ENCODE measurements at places on chromosomes 1 and 21.

DNA sequence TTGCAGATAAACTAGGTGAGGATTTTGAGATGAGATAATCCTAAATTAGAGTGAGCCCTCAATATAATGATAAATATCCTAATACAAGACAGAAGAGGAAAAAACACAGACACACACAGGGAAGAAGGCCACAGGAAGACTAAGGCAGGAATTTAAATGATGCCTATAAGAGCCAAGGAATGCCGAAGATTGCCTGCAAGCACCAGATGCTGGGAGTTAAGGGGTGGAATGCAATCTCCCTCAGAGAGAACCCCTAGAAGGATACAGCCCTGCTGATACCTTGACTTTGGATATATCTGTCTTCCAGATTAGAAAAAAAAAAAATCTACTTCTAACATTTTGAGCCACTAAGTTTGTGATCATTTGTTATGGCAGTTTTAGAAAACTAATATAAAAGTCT, 299.7 kb upstream of the PRMT6 start:
- no peak for DNase-seq

DNA sequence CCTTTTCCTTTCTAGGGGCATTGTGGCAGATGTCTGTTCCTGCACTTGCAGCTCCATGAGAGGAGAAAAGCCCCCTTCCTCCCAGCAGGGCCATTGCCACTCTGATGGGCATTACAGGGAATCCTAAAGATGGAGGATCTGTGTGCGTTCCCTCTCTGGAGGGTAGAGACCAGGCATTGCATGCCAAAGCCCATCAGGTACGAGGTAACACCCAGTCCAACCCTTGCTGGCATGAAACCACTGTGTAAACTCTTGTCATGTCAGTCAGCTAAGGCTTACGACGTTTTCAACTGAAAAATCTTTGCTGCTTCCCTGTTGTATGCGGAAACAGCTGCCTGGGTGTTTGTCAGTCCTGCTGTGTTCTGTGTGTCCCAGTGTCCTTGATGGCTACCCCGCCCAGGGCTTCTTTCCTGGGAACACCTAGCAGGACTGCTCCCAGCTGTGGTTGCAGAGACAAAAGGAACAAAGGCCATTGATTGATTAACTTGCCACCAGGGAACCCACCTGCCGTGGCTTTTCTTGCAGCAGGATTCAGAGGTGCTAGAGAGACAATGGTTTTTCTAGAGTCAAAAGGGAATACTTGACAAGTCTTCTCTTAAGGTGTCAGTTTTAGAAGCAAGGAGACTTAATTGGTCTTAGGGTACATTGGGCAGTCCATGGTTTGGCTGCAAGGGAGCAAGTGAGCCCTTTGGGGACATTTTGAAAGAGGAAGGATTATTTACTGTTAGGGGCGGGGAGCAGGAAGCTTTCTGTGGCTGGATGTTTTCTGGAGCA, 24.6 kb downstream of the B3GALT5 start:
- no peak for DNase-seq

- no peak for DNase-seq
Measured at GRCh38 chr1:44707112-44707881, 23.7 kb downstream of the RNU5D-1 start.

GRCh38 chr1:23478896-23479665, 4.9 kb downstream of the ASAP3 start:
- DNase-seq, result no peak

DNA sequence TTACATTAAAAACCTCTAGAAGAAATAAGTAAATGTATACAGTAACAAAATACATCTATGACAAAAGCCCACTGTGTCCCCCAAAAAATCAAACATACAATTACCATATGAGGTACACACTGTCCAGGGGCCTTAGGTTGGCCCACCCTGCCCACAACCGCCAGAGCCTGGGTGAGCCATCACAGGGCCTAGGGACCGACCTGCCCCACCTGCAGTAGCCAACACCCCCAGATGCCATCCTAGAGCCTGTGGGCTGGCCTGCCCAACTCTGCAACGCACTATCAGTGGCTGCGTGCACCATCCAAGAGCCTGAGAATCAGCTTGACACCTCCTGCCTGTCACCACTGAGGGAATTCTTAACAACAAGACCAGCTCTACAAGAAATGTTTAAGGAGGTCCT, 39.0 kb downstream of the FAF1 start:
- no peak for DNase-seq

DNA sequence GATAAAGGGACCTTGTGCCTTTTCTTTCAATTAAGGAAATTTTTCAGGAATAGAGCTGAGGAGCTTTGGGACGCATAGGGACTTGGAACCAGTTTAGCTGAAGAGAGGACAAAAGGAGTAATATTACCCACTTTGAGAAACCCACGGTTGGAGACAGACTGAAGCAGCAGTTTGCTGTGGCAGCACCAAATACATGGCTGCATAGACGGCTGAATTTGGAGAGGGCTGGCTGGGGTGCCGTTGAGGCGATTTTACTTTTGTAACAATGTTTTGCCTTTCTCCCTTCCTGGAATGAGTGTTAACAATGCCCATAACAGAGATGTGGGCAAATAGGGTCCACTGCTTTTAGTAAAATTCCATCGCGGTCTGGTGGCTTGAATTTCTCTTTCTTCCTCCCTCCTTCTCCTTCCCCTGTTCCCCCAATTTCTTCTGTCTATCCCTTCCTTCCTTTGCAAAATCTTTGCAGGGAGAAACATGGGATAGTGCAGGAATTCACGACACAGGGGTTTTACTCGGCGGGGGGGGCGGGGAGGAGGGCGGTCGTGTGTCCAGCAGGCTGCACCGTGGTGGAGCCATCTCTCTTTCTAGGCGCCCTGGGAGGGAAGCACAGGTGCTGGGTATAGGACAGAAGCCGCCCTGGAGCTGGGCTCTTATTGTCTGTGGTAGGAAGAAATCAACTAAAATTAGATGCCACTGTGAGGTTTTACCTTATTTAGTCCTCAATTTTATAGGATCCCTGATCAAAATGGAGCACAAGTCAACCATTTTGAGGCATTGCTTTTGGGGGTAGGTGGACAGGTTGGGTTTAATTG, 6.8 kb downstream of the LHX4 start:
- DNase-seq, result no peak

GRCh38 chr1:165364568-165365133, 8.1 kb upstream of the LMX1A start:
- DNase-seq, result no peak

- no peak for DNase-seq
Measured at GRCh38 chr1:225447650-225448089, 19.8 kb upstream of the LBR start.

DNA sequence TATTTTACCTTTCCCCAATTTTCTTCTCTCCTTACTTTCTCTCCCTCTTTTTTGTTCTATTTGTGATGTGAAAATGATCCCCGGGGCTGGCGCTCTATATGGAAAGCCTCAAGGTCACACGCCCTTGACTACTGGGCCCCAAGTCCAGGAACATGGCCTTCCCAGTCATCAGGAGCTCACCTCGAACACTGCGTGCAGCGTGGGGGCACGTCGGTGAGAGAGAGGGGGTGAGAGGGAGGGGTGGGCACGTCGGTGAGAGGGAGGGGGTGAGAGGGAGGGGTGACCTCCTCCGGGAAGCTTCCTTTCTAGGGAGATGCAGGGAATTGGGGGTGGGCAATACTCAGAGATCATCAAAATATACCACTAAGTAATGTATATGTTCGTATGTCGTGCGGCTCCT, 94.6 kb upstream of the TMPRSS2 start:
- DNase-seq, result no peak

GRCh38 chr1:226884966-226885820, 14.8 kb downstream of the PSEN2 start:
- DNase-seq, result no peak

DNA sequence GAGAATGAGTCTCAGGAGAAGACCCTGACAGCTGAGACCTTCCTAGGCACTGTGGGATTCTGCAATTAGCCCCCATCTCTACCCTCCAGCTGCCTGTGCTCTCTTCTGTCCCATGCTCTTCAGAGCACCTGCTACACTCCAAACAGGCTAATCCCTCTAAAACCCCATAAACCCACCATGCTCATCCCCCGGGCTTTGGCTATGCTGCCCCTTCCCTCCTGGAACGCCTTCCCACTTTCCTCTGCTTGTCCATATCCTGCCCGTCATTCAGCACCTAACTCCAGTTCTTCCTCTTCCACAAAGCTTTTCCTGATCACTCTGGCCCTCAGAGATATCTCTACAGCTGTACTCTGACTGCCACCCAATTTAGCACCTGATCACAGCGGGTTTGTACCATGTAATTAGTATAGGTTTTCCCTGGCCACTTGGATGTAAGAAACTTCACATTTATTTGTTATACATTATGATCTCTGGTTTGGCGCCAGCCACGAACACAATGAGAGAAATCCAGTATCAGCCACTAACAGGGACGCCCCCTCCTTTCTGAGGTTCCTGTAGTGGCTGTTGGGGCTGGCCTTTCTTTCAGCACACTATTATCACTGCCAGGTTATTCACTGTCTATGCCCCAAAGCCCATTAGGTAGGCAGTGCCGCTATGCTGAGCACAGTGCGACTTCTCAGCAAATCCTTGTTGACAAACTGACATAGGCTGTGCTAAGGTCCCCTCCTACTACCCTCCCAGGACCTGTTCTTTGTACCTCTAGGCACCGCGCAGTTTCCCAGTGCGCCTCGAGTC, 45.1 kb downstream of the CDC7 start:
- no peak for DNase-seq

GRCh38 chr1:92277105-92277723, 21.6 kb downstream of the GLMN start:
- DNase-seq, result no peak

GRCh38 chr1:52559875-52560274, 7.0 kb upstream of the TUT4 start:
- DNase-seq, result no peak

- DNase-seq, result no peak
Measured at GRCh38 chr21:36753556-36753955, 54.6 kb downstream of the SIM2 start.

- DNase-seq, result no peak
Measured at GRCh38 chr1:62784509-62785365, 805 bp downstream of the ATG4C start.

GRCh38 chr1:240706150-240706935, 94.4 kb upstream of the GREM2 start:
- DNase-seq, result no peak

- no peak for DNase-seq
Measured at GRCh38 chr1:218330043-218330623, 15.0 kb upstream of the TGFB2 start.

GRCh38 chr1:215728169-215728568, 161.1 kb downstream of the KCTD3 start:
- DNase-seq, result no peak

DNA sequence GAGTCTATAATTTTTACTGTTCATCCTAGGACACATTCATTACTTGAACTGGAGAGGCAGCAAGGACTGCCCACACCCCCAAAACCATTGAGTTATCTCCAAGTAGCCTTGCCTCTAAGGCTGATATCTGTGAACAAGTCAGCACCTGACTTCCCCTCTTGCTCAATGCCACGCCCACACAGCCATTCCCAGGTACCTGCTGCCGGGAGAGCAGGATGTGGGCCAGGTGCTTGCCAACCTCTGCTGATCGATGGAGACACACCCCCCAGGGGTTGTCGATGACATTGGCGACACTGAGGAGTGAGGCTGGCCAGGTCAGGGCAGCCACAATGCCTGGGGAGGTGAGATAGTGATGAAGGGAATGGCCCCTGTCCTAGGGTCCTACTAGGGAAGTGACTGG, 60.1 kb downstream of the TMCO4 start:
- DNase-seq, result no peak

- no peak for DNase-seq
Measured at GRCh38 chr1:247408100-247408499, 7.9 kb upstream of the NLRP3 start.

Data from T-cell (primary cell).